ENCODE measurements at places on chromosomes 3 and 15. TPM values are rescaled to one million over a fixed set of nuclear protein-coding genes. Genes with fewer than 3 reads are reported as not detected.

The SUCNR1 gene
- total RNA-seq: 0.34 TPM

The ROPN1 gene
- total RNA-seq: not detected

The CSTA gene
- 62.3 TPM for total RNA-seq

The ECE2 gene
- total RNA-seq: 0.81 TPM

The ITPKA gene
- total RNA-seq: 0.29 TPM

The SLC15A2 gene
- total RNA-seq: 39.2 TPM

The PPM1L gene
- 16.3 TPM for total RNA-seq

The SEC62 gene
- total RNA-seq: 146 TPM

The AAGAB gene
- 68.2 TPM for total RNA-seq

The C3orf49 gene
- not detected for total RNA-seq

- no peak for DNase-seq
Observed at GRCh38 chr3:9512456-9513045, 41.1 kb downstream of the LHFPL4 start.

GRCh38 chr3:189122526-189123205 is 49.1 kb upstream of the TPRG1 start:
- DNase-seq: no peak

DNA sequence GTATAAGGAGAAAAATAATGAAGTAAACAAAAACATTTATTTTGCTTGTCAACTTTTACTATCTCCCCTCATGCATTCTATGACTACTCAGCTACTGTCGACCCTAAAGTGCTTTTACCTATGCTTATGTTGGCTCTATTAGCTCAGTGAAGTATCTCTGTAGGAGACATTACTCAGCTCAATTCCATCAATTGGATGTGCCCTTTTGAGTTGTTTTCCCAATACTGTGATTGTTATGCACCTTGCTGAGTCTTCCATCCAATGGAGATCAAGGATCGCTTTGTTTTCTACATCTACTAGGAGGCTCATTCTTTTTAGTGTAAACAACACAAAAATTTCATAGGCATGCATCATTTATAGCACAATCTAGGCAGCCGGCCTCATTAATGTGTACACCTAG is 403.8 kb upstream of the ARL6 start:
- no peak for DNase-seq

DNA sequence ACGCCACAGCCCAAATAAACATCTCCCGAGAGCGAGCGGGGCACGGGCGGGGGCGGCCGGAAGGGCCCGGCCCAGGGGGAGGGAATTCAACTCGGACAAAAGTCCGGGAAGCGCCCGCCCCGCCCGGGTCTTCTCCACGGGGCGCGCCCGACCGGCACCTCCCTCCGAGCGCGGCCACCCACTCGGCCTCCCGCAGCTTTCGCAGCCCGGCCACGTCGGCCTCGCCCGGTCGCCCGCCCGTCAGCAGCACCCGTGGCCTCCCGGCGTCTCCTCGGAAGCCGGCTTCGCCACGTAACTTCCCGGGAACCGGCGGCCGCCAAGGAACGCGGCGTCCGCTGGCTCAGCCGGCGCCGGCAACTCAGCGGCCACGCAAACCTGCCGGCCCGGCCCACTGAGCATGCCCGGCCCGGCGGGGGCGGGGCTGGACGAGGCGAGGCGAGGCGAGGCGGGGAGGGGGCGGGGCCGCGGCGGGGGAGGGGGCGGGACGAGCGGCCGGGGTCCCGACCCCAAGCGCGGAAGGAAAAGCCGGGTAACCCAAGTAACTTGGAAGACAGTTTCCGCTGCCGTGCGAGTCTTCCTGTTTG is at the start of gene TJP1:
TSS of gene TJP1 (minus strand) at position 369 of the 584 bp plus-strand sequence. CDS start 440 bp downstream, outside the sequence.
- peak; percentile 68 for DNase-seq

DNA sequence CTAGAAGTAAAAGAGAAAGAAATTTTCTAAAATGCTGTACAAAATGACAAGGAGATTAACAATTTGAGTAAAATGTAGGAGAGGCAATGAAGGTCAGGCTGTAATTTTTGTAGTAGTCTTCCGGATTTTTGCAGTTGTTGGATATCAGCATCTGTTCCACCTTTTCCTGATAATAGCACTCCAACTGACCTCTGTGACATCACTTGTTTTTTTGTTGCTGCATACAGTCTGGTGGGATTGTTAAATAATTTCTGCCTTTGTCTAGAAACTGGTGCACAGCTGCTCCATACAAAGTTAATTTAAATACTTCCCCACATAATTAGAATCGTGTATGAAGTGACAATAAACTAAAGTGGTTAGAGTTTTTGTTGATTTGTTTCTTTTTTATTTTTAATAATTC is 731.4 kb downstream of the PLOD2 start:
- DNase-seq: no peak

- no peak for DNase-seq
Observed at GRCh38 chr3:44058022-44058867, 183.4 kb upstream of the TOPAZ1 start.

GRCh38 chr3:69143612-69144011 is 21.2 kb upstream of the LMOD3 start:
- no peak for DNase-seq

- DNase-seq: peak; percentile 30
Observed at GRCh38 chr15:40053831-40054604, 15.0 kb upstream of the SRP14 start.

- no peak for DNase-seq
Observed at GRCh38 chr3:111260878-111261277, 189.3 kb downstream of the NECTIN3 start.

DNA sequence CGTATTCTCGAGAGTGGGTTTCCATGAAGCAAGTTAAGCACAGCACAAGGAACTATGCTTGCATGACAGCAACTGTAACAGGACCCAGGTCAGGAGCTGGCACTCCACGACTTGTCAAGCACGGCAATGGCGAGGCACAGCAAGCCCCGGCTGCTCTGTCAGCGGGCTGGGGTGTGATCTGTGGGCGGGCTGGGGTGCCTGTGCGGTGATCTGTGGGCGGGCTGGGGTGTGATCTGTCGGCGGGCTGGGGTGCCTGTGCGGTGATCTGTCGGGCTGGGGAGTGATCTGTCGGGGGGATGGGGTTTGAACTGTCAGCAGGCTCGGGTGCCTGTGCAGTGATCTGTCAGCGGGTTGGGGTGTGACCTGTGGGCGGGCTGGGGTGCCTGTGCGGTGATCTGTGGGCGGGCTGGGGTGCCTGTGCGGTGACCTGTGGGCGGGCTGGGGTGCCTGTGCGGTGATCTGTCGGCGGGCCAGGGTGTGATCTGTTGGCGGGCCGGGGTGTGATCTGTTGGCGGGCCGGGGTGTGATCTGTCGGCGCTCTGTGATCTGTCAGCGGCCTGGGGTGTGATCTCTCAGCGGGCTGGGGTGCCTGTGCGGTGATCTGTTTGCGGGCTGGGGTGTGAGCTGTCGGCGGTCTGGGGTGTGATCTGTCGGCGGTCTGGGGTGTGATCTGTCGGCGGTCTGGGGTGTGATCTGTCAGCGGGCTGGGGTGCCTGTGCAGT is 205.7 kb downstream of the XXYLT1 start:
- no peak for DNase-seq

- DNase-seq: no peak
Observed at GRCh38 chr3:125156456-125156855, 56.1 kb downstream of the SLC12A8 start.

- no peak for DNase-seq
Observed at GRCh38 chr3:133532951-133533350, 40.5 kb upstream of the CDV3 start.

GRCh38 chr3:186452517-186452916 is 90.5 kb upstream of the DGKG start:
- DNase-seq: no peak

DNA sequence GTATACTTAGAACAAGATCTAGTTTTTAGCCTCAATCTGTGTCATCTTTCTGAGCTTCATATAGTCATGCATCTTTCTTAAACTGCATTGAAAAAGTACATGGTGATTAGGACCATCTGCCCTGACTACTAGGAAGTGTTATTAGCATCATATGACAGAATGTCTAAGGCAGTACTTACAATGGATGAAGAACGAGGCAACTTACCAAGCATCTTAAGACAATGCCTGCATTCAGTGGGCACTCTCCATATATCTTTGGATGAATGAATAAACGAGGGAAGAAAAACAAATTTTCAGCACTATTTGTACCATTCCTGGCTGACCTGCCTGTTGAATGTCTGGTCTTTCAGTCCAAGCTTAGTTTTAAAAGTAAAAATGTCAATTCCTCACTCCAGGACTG is 185.4 kb upstream of the EPHA3 start:
- DNase-seq: no peak

DNA sequence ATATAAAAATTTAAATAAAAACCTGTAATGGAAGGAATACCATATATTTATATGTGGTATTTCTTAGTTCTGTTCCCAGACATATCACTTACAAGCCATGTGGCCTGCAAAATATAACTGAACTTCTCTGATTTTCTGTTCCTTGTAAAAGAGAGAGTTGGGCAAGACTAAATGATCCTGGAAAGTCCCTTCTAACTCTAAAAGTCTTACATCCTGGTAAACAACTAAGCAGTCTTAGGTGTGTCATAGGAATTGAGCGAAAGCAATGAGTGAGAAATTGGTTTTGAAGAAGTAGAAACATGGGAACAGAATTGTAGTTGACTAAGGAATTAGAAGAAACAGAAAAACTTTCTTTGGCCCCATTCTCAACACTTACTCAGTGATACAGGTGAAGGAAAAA is 25.3 kb upstream of the IL20RB start:
- no peak for DNase-seq

GRCh38 chr3:111923095-111923771 is 55.6 kb upstream of the ABHD10 start:
- DNase-seq: no peak

- DNase-seq: no peak
Observed at GRCh38 chr3:65371053-65371452, 667.7 kb downstream of the MAGI1 start.

DNA sequence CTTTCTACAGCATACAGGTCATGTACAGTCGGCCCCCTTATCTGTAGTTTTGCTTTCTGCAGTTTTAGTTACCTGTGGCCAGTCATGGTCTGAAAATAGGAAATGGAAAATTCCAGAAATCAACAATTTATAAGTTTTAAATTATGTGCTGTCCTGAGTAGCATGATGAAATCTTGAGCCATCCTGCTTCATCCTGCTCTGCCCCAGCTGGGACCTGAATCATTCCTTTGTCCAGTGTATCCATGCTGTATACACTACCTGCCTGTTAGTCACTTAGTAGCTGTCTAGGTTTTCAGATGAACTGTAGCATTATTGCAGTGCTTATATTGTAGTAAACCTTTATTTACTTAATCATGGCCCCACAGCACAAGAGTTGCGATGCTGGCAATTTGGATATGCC is 44.8 kb downstream of the AP4E1 start:
- DNase-seq: no peak

DNA sequence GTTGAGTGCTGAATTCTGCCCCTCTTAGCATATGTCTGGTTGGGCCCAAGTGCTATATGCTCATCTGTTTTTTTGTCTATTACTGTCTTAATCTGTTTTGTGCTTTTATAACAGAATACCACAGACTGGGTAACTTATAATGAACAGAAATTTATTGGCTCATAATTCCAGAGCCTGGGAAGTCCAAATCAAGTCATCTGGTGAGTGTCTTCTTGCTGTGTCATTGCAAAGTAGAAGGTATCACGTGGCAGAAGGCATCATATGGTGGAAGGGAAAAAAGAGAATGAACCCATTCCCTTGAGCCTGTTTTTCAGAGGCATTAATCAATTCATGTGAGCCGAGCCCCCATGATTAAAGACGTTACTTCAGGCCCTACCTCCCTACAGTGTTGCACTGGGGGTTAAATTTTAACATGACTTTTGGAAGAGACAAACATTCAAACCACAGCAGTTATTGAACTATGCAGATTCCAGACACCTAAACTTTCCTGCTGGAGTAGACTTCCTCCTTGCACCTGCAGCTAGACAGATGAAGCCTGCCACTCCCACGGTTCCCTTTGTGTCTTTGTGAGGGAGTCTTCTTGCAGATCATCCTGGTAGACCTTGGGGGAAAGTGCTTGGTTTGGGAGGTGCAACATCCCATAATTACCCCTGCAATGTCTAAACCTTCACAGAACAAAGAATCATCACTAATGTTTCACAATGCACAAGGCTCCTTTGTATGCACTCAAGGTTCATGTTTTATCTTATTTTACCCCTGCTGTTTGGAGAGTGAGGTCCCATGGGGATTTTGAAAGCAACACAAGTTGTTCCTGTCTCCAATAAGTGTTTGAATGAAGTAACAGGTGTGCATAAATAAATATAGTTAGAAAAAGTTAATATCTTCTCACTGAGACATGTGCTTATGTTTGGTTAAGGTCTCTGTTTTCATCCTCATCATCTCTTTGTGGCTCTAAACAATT is 64.7 kb upstream of the XCR1 start:
- DNase-seq: no peak

DNA sequence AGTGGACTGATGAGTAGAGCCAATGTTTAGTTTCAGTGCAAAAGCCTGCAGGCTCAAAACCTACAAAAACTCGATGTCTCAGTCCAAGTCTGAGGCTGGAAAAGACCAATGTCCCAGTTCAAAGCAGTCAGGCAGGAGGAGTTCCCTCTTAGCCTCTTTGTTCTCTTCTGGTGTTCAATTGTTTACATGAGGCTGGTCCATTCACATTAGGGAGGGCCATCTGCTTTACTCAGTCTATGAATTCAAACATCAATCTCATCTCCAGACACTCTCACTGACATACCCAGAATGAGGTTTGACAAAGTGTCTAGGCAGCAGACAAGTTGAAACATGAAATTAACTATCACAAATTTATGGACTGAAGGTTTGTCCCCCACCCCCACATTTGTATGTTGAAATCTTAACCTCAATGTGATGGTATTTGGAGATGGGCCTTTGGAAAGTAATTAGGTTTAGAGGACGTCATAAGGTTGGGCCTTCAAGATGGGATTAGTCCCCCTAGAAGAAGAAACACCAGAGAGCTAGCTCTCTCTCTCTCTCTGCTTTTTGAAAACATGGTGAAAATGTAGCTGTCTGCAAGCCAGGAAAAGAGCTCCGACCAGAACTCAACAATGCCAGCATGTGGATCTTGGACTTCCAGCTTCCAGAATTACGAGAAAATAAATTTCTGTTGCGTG is 438.5 kb upstream of the RGMA start:
- no peak for DNase-seq

- no peak for DNase-seq
Observed at GRCh38 chr3:147360646-147361453, 45.5 kb downstream of the ZIC4 start.

DNA sequence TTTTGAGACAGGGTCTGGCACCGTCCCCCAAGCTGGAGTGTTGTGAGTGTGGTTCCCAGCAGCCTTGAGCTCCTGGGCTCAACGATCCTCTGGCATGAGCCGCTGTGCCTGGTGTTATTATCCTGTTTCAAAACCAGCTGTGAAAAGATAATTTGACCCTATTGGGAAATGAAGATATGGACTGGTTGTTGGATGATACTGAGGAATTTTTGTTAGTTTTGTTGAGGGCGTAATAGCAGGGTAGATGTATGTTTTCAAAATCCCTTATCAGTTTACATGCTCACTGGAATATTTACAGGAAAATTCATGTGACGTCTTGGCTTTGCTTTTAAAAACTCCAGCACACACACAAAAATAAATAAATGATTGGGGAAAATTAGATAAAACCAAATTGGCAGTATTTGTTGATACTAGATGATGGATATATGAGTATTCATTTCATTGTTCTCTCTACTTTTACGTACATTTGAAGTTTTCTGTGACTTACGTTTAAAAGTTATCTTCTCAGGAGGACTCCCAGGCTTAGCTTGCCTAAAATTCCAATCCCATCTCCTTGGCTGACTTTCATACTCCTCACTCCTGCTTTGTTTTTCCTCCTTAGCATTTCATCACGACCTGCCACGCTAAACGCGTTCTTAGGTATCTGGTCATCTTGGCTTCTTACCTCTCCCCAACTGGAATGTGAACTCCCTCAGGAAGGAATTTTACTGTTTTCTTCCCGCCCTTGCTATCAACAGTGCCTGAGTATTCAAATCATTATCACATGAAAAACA is 56.8 kb upstream of the TFRC start:
- DNase-seq: no peak
